ENCODE measurements at places on chromosomes 1 and 21. TPM values are rescaled to one million over a fixed set of nuclear protein-coding genes. Genes with fewer than 3 reads are reported as not detected.

TTC39A gene
- 1.4 TPM for total RNA-seq

DIO1 gene
- total RNA-seq, result not detected

SERPINC1 gene
- total RNA-seq, result 0.12 TPM

RIPPLY3 gene
- not detected for total RNA-seq

TBX15 gene
- total RNA-seq, result not detected
